Right lobe of liver (tissue), 6 donors: ENCODE measurements at places on chromosomes 5 and 9. TPM values are rescaled to one million over a fixed set of nuclear protein-coding genes. Genes with fewer than 3 reads are reported as not detected.

The FBP2 gene
- not detected for total RNA-seq

The AQP3 gene
- 90.9 TPM for total RNA-seq

The RASGRF2 gene
- 0.40 TPM for total RNA-seq

GRCh38 chr9:109258481-109259302 is 62.2 kb downstream of the EPB41L4B start:
- DNase-seq = no peak

DNA sequence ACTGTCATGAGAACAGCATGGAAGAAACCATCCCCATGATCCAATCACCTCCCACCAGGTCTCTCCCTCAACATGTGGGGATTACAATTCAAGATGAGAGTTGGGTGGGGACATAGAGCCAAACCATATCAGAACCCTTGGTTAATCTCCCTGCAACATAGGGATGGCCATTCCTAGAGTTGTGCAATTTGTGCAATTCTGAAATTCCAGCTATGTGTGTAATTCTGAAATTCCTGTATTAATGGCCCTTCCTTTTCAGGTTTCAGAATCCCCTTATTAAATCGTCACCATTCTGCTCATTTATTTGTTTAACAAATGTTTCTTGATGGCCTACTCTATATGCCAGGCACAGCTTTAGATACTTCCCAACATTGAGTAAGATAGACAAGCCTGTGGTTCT is 282.6 kb downstream of the SMARCA2 start:
- DNase-seq = no peak

DNA sequence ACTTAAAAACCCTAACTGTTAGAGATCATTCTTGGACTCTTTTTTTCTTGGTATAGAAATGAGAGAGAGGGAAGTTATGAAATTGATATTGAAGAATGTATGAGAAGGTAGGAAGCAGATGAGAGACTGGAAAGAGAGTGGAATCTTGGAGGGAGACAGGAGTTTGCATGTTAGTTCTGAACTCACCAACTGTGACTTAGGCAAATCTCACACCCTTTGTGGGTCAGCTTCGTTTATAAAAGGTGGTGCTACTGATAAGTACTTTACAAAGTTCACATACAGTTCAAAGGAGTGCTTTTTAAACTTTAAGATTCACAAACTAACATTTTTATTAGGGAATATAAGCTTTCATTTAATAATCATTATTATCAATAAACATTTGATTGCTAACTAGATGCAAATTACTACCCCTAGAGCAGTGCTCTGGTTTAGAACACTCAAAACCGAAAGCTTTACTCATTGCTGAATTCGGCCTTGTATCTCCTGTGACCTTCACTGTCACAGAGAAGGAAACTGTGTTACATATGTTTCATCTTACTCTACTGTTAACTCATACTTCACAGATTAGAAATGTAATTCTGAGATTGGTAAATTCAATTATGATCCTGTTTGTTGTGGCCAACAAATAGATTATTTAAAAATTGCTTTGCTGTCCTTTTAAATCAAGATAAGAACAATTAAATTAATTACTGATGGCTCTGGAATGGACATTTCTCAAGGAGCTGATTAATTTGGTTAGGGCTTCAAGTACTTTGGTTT is 143.2 kb downstream of the RMI1 start:
- no peak for DNase-seq

DNA sequence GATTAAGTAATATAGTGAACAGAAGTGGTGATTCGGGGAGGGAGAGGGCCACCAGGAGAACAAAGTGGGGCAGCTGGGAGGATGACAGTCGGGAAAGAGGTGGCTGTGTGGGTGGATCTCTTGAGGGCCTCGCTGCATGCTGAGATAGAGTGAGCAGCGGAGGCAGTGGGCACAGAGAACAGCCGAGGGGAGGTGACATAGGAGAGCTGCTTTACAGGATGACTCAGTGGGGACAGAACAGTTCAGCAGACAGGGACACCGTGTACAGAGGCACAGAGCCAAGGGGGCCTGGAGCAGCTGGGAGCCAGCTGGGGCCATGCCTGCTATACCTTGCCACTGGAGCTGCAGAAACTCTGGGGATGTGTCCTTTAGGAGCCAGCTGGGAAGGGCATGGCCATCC is 273.9 kb downstream of the GADD45G start:
- peak; percentile 83 for DNase-seq

DNA sequence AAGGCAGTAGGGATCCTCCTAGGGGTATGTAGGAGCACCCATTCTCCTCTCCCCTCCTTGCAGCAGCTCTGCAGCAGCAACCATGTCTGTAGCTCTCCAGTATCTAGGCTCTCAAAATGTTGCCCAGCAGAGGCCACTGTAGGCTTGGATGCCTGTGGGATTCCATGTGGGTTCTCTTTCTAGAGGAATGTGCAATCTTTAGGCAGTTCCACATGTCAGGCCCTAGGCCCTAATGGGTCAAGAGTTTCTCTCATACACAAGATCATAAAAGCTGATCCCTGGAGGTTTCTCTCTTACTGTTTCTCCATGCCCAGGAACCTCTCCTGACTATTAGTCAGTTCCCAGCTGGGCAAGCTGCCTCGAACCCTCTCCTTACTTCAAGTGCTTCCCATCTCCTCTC is 215.8 kb downstream of the FRMD3 start:
- no peak for DNase-seq
